ENCODE measurements at places on chromosomes 16 and 17.

DNA sequence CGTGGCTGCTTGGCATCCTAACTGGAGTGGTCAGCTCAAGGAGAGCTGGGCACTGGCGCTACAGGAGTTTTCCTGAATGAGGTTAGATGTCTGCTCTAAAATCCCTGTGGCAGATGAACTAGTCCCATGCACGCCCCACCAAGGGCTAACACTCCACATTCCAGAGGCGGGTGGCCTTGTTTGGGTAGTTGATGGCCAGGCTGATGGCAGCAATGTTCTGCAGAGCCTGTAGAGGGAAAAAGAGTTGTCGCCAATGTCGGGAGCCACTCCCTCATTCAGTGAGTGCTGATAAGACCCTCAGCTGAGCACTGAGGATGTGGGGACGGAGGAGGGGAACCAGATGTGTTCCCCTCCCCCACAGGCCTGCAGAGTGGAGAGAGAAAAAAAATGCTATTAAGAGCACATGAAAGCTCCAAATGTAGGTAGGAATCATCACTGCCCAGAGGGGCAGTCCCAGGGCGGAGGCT lies 42.5 kb upstream of the ATP2A3 start:
- DNase-seq, result no peak

DNA sequence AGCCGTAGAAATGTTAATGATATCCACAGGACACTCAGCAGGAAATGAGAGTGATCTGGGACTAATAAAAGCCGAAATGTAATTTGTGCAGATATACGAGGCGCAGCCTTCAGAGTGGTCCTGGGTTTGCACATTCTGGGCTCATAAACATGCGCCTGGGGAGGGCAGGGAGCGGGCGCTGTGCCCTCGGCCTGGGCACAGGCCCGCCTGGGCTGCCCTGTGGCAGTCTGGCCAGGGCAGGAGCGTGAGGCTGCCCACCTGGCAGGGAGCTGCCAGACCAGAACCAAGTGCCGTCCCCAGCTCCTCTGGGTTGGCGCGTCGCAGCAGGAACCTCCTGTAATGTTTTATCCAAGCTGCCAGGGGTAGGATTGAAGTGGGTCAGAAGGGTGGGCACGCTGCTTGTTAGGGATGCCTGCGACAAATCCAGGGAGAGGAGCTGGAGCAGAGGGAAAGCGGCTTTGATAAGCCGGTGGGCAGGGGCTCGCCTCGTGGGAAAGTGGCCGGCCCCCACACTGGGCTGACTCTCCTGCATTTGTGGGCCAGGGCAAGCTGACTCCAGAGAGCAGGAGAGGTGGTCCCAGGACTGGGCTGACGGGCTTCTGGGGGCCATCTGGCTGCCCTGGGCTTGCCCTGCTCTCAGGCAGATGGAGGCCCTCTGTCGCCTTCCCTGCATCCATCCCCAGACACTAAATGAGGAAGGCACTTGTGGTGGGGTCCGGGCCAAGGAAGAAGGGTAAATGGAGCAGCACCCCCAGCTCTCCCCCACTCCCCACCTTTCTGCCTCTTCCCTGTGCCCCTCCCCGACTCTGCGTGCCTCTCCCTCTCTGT lies 45.9 kb downstream of the SREBF1 start:
- DNase-seq, result no peak

DNA sequence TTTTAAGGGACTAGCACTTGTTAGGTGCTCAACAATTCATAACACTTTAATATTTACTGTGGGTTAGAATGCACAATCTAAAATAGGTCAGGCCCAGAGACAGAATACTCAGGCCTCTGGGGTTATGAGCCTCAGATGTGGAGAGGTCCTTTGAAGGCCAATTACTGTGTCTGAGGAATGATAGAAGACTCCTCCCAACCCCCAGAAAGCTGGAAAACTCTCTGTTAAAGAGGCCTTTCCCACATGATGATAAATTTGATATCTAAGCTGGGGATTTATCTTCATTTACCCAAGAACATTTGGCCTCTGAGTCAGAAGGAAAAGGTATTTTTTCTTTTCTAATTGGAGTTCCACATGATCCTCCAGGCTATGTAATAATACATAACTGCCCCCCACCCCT lies 41.1 kb upstream of the MMD start:
- DNase-seq, result no peak

GRCh38 chr17:67366193-67367157 lies at the start of gene PSMD12:
TSS of gene PSMD12 (minus strand) at chr17:67366577. CDS start at chr17:67366519, 58 bp downstream.
- DNase-seq, result peak; percentile 86

DNA sequence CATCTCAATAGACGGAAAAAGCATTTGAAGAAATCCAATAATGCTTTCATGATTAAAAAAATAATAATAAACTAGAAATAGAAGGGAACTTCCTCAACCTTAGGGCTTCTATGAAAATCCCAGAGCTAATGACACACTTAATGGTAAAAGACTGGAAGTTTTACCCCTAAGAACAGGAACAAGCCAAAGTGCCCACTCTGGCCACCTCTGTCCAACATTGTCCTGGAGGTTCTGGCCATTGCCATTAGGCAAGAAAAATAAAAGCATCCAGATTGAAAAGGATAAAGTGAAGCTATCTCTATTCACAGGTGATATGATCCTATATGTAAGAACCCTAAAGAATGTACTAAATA lies 2.5 kb upstream of the LITAF start:
- no peak for DNase-seq

GRCh38 chr16:80899809-80900592 lies 95.6 kb upstream of the CDYL2 start:
- DNase-seq, result peak; percentile 72
